ENCODE measurements at places on chromosomes 13 and 19. TPM values are rescaled to one million over a fixed set of nuclear protein-coding genes. Genes with fewer than 3 reads are reported as not detected.

C13orf46 gene
- 0.23 TPM for total RNA-seq

SMAD9 gene
- total RNA-seq, result 16.6 TPM

KLK3 gene
- total RNA-seq, result not detected

LRRC25 gene
- 1.2 TPM for total RNA-seq

ZNF844 gene
- 12.9 TPM for total RNA-seq

CEACAM3 gene
- total RNA-seq, result not detected

TRIM28 gene
- 233 TPM for total RNA-seq

LPAR2 gene
- 16.1 TPM for total RNA-seq

IGSF23 gene
- total RNA-seq, result not detected

NUMBL gene
- total RNA-seq, result 23.8 TPM

PCDH17 gene
- total RNA-seq, result 250 TPM
